GM13976 (cell line): ENCODE measurements at places on chromosomes 3 and 15.
A peak's percentile ranks its signal among the peaks of the same experiment; 100 is the strongest.

GRCh38 chr3:69540706-69541581 lies 155.1 kb upstream of the FRMD4B start:
- no peak for DNase-seq

- DNase-seq = no peak
Observed at GRCh38 chr3:46110701-46111493, 83.6 kb upstream of the XCR1 start.

DNA sequence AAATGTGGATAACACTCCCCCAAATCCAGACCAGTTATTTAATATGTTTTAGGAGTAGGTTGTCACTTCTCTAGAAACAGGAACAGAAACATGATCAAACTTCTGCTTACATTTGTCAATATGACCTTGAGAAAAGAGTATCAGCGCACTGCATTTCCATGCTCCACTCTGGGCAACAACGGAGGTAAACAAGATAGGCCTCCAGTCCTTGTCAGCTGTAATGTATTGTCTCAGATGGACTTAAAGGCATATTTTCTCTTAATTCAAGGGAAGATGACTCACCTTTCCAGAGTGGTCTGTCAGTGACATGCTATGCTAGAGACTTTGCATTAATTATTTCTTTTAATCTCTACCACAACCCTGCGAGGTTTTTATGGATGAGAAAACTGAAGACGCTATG lies 51.6 kb upstream of the TCF12 start:
- no peak for DNase-seq

GRCh38 chr3:51075221-51075775 lies 309.8 kb upstream of the MANF start:
- no peak for DNase-seq

DNA sequence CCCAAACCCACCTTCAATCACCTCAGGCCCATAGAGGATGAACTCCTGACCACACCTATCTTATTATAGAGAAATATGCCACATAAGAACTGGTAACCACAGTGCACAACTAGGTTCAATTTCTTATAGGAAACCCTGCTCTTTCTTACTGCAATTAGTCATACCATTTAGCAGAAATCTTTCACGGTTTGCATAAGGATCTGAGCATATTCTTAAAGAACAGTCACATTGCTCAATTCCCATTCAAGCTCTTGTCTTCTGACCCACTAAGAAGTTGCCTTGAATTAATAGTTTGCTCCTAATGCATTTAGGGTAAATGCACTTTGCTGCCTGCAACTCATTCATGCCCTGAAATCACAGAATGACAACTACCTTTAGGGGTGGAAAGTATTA lies 9.2 kb downstream of the ERC2 start:
- DNase-seq = no peak

- DNase-seq = no peak
Observed at GRCh38 chr3:186933816-186934215, 3.5 kb downstream of the ST6GAL1 start.

DNA sequence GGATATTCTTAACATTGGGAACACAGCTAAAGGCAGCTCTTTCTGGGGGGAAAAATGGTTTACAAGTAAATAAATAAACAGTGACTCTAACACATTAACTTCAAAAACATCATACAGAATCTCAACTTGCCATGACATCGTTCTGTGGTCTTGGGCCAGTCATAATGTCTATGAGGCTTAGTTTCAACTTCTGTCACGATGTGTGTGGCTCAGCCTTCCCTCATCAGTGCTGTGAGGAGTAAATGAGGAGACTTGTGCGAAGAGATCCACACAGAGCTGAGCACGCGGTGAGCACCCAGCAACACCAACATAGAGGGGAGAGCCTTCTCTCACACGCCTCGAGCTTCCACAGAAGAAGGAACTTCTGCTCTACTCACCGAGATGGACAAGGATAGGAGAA lies 49.0 kb downstream of the DZIP1L start:
- peak; percentile 54 for DNase-seq
